ENCODE measurements at places on chromosomes 5 and 9.

DNA sequence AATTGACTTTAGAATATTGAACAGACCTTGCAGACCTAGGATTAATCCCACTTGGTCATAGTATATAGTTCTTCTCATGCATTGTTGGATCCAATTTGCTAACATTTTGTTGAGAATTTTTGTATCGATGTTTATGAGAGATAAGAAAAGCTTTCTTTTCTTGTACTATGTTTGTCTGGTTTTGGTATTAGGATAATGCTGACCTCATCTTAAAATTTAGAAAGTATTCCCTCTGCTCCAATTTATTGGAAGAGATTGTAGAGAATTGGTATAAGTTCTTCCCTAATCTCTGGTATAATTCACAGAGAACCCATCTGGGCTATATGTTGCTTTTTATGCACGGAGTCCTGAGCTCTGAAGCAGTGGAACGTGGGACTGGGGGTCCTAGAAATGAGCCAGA, 67.7 kb downstream of the ADAMTS16 start:
- no peak for DNase-seq

DNA sequence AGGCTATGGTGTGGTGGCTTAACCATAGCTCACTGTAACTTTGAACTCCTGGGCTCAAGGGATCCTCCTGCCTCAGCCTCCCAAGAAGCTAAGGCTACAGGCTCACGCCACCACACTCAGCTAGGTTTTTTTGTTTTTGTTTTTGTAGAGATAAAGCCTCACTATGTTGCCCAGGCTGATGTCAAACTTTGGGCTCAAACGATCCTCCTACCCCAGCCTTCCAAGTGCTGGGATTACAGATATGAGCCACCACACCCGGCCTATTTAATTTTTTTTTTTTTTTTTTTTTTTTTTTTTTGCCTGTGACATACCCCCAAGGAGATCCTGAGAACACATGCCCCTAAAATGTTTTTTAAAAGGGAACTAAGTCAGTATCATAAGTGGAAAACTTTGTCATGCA, 10.4 kb downstream of the FUBP3 start:
- no peak for DNase-seq

GRCh38 chr5:80223561-80223960, 32.3 kb downstream of the SERINC5 start:
- DNase-seq: no peak

DNA sequence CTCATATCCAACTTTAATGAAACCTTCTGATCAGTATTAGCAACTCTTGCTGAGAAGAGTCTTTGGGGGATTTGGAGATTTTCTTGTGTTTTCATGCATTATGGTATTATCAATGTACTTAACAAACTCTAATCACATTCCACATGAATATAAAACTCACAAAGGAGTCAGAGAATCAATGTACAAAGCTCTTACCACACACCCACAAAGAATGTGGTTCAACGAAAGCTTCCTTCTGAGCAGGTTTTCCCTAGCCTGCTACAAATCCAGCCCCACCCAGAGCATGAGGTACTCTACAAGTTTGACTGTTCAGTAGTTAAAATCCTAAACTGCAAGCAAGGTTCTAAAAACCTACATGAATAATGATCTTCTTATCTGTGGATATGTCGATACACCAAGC, 210.1 kb downstream of the TARS1 start:
- DNase-seq: peak; percentile 7

DNA sequence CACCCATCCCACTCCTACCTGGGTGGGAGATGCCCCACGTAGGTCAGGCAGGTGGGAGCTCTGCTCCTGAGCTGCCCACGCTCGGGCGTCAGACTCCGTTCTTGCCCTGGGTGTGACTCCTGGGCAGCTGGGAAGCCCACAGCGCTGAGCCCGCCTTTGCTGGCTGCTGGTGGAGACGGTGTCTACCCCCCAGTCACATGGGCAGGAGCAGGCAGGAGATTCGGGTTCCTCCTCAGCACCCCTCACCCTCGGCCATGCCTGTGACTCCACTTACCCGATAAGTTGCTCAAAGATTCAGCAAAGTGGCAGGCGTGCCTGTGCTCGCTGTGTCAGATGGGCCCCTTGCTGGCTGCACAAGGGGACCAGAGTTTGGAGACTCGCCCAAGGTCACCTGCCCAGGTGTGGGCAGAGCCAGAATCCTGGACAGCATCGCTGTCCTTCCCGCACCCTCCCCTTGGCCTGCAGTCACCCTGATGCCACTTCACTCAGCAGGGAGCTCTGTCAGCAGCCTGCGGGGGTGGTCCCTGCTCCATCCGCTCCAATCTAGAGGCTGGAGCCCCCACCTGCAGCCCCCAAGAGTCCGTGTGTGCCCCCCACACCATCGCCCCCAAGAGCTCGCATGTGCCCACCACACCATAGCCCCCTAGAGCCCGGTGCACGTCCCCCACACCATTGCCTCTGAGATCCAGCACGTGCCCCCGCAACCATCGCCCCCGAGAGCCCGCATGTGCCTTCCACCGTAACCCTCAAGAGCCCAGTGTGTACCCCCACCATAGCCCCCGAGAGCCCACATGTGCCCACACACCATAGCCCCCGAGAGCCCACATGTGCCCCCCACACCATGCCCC, 4.2 kb downstream of the LCN1 start:
- no peak for DNase-seq

GRCh38 chr5:75551471-75551870, 39.8 kb downstream of the POLK start:
- DNase-seq: no peak

- DNase-seq: no peak
These were observed 104.1 kb downstream of the MTREX start for GRCh38 chr5:55411876-55412275.
